ENCODE measurements at places on chromosomes 1 and 21. TPM values are rescaled to one million over a fixed set of nuclear protein-coding genes. Genes with fewer than 3 reads are reported as not detected.

DNA sequence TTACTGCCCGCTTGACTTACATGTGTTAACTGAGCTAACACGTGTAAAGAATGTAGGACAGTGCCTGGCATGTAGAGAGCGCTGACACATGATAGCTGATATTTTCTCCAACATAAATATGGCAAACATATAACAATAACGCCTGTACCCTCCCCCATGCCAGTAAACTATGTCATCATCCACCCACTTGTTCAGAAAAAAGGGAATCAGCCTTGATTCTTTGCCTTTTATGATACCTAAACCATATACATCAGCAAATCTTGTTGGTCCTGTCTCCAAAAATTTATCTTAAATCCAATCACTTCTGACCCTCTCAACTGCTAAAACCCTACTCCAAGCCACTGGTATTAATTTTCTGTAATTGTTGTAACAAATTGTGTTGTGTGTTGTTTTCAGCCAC, 1.1 kb upstream of the ZNF692 start:
- DNase-seq, result no peak

- DNase-seq, result no peak
These were observed 163.3 kb downstream of the RHOU start for GRCh38 chr1:228898582-228898992.

DNA sequence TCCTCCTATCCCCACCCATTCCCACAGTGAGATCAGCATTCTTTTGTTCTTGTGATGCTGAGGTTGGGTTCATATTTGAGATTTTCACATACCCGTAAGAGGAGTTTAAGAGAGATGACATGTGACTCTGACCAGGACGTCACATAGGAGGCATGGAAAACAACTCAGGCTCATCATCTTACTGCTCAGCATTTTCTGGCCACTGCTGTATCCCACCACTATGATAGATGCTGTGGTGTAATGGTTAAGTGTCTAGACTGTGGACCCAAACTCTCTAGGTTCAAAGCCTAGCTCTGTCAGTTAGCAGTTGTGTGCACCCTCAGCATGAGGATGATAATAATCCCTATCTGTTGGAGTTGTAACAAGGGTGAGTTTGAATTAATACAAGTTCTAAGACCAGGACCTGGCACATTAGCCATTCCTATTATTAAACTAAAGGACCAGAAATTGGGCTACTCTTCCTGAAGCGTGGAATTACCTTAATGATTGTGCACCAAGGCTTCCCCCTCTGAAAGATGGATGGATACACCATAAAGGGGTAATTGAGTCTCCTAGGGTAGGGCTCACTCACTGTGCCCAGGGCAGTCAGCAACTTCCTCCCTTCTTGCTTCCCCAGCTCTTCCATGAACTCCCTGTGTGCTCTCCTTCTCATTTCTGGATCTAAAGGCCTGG, 40.9 kb downstream of the LGR6 start:
- no peak for DNase-seq

GRCh38 chr1:3465091-3465934, 10.8 kb downstream of the ARHGEF16 start:
- no peak for DNase-seq

DNA sequence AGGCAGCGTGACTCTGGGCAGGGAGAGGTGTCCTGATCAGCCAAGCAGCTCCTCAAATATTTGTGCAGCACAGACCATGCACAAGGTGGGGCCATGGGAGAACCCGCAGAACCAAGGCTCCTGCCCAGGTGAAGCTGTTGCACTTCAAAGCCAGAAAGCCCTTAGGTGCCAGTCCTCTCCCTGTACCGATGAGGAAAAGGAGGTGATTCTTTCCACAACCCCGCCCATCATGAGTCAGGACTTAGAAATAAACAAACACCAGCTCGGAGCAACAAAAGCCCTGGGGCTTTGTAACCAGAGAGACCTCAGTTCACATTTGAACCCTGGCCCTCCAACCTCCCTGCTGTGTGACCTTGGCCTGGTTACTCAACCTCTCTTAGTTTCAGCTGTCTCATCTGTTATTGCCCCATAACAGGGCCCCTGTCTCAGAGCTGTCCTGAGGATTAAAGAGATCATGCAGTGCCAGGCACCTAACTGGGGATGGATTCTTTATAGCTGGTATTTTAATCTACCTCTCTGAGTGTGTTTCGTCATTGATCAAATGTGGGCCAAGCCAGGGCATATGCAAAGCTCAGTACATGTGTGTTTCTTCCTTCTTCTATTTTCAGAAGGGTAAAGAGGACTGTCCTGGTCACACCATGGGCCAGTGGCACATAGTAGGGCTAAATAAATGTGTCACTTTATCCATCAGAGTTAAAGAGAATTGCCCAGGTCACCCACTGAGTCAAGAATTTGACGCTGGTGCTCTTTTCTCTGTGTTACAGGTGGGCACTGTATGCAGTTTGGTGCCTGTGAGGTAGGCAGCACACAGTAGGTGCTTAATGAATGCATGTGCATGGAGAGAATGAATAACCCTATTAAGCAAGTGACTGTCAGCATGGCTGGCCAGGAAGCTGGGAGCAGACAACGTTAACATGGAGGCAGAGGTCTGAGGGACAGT, 1.4 kb downstream of the LDLRAD1 start:
- no peak for DNase-seq

DNA sequence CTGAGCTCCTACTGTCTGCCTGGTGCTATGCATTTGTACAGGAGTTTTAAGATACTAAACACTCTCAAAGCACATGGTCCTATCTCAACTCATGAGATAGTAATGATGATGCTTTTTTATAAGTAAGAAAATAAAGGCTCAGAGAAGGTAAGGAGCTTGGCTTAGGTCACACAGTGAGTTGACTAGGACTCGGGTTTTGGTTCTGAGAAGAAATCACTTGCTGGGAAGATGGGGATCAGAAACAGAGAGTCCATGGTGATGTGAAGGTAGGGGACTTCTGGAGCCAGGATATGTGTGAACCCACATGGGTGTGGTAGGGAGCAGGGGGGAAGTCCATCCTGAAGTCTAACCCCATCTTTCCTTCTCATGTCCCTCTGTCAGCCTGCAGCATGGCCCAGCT, 3.7 kb downstream of the BCAN start:
- no peak for DNase-seq

DNA sequence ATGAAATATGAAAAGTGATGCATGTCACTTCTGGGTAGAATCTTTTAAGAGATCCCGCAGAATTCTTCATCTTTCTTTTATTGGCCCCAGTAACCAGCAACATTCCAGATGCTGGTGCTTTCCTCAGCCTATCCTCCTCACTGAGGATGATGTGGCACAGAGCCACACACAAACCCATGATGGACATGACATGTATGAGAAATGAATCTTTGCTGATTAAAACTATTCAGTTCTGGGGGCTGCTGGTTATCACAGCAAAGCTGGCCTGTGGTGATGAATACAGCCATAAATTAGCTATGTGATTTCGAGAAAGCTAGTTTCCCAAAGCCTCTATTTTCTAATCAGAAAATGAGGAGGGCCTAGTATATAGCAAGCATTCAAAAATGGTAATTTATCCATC, 8.3 kb upstream of the ERICH3 start:
- DNase-seq, result no peak

- DNase-seq, result no peak
These were observed 7.0 kb downstream of the OLFML2B start for GRCh38 chr1:162016631-162017030.

GRCh38 chr1:1069056-1069710, 4.9 kb downstream of the RNF223 start:
- peak; percentile 40 for DNase-seq

GRCh38 chr1:226063224-226063976, 884 bp downstream of the H3-3A start:
- no peak for DNase-seq

- peak; percentile 48 for DNase-seq
These were observed 57.3 kb downstream of the SDCCAG8 start for GRCh38 chr1:243312952-243313634.

GRCh38 chr1:208222376-208223126, 21.6 kb downstream of the PLXNA2 start:
- no peak for DNase-seq

DNA sequence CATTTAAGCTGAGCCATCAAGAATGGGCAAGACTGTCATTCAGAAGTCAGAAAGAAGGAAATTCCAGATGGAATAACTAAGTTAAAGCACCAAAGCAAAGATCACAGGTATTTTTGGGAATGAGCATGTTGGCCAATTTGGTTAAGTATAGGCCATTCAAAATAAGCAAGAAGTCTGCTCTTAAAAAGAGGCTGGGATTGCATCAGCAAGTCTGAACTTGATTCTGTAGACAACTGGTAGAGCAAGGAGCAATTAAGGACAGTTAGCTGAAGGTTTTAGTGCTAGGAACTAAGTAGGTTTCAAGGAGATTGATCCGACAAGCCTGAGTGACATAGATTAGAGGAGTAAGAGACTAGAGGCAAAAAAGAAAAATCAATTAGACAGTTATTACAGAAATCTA, 8.4 kb downstream of the ANKRD45 start:
- DNase-seq, result no peak

GRCh38 chr1:218371927-218372672, 27.0 kb downstream of the TGFB2 start:
- DNase-seq, result no peak

DNA sequence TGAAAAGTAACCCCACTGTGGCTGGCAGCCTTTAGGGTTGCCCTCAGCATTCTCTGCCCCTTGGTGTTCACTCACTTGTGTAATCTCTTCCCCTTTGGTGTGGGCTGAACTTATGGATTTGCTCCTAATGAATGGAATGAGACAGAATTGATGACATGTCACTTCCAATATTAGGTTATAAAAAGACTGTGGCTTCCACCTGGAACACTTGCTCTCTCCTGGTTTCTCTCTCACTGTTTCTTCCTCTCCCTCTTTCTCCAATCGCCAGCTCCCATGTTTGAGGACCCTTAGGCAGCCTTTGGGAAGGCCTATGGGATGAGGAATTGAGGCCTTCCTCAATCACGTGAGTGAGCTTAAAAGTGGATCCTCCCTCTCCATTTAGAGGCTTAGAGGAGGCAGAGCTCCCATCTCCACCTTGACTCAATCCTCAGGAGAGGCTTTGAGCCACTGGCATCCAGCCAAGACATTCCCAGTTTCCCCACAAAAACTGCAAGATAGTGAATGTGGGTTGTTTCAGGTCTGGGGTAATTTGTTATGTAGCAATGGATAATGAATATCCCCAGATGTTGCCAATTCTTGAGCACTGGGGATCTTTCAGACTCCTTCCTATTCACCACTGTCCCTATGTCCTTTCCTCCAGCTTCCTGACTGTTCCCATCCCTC, 95.5 kb upstream of the CD34 start:
- no peak for DNase-seq

GRCh38 chr1:903305-903704, 20.4 kb upstream of the SAMD11 start:
- no peak for DNase-seq

- no peak for DNase-seq
These were observed 281.4 kb downstream of the HHIPL2 start for GRCh38 chr1:222266223-222267196.

- no peak for DNase-seq
These were observed 525.5 kb downstream of the MATN1 start for GRCh38 chr1:30197639-30198450.

GRCh38 chr1:59592924-59593323, 221.8 kb upstream of the HOOK1 start:
- no peak for DNase-seq

GRCh38 chr1:234111458-234112142, 207.1 kb downstream of the SLC35F3 start:
- no peak for DNase-seq

The ERG gene
- total RNA-seq, result not detected

The FCRL6 gene
- 0.11 TPM for total RNA-seq

The AIRE gene
- 0.10 TPM for total RNA-seq

The OR2AK2 gene
- total RNA-seq, result not detected

The S100A14 gene
- 0.54 TPM for total RNA-seq

The IRF2BP2 gene
- 114 TPM for total RNA-seq

The CFHR5 gene
- total RNA-seq, result not detected

The RBM11 gene
- not detected for total RNA-seq

The BRDT gene
- not detected for total RNA-seq

The CHI3L2 gene
- total RNA-seq, result 95.0 TPM

The OR10J1 gene
- total RNA-seq, result not detected

The MORN1 gene
- 5.8 TPM for total RNA-seq

The TEDDM1 gene
- total RNA-seq, result not detected

The VANGL2 gene
- 1.1 TPM for total RNA-seq

The ANGPTL3 gene
- total RNA-seq, result not detected

The MYBPH gene
- not detected for total RNA-seq
